ENCODE measurements at places on chromosomes 7 and 10.

DNA sequence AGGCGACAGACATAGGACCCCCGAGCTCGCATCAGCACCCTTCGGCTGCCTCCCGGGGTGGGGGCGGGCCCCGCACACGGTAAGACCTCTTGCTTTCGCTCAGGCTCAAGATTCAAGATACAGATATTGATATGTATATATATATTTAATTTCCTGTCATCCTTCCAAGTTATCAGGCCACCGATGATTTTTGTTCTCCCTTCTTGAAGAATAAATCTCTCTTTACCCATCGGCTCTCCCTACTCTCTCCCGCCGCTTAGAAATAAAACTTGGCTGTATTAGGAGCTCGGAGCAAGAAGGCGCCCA is 603 bp downstream of the ADRA2A start:
- DNase-seq = no peak

DNA sequence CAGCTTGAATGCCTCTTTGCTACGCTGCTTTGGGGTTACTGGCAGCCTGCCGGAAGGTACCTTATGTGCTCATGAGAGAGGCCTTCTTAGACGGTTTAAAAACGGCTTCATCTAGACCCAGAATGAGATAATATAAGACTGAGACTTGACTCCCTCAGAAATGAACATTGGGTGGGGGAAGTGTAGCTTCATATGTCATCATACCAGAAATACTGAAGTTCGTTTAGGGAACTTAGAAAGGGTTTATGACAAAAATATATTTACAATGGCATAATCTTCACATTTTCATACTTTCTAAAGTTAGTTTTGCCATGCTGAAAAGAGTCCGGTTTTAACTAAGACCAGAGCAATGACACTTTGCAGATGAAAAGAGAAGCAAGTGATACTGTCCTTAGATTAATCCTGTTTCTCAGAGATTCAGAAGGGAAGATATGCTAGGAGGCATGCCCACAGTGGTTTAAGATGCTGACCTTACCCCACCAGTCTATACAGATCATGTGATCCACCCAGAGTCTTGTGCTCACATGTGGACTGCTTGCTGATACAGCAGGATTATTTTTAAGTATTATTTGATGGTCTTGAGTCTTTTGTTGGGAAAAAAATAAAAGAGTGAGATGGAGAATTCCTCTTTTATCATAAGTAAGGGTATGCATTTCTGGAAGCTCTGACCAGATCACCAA is 40.8 kb upstream of the HGF start:
- no peak for DNase-seq

- DNase-seq = no peak
Measured at GRCh38 chr7:75533926-75534325, 41.8 kb downstream of the SPDYE5 start.

DNA sequence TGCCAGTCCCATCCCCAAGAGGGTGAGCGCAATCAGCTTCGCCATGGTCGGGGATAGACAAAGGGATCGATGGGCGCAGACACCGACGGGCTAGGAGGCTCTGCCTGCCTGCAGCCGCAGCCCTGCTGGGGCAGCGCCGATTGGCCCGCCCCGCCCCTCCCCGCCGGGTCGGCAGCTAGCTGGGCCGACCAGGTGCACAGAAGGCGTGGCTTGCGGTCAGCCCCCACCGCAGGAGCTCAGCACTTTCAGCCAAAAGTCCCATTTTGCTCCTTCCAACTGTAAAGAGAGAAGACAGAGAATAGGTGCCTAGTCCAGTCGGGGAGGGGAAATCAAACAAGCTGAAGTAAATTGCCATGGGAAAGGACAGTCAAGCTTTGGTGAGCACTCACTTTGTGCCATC is at the start of gene PON1:
Gene PON1, minus strand, starts transcription at position 102 of the 400 bp plus-strand sequence. Its CDS starts 57 bp downstream, at position 45.
- no peak for DNase-seq

DNA sequence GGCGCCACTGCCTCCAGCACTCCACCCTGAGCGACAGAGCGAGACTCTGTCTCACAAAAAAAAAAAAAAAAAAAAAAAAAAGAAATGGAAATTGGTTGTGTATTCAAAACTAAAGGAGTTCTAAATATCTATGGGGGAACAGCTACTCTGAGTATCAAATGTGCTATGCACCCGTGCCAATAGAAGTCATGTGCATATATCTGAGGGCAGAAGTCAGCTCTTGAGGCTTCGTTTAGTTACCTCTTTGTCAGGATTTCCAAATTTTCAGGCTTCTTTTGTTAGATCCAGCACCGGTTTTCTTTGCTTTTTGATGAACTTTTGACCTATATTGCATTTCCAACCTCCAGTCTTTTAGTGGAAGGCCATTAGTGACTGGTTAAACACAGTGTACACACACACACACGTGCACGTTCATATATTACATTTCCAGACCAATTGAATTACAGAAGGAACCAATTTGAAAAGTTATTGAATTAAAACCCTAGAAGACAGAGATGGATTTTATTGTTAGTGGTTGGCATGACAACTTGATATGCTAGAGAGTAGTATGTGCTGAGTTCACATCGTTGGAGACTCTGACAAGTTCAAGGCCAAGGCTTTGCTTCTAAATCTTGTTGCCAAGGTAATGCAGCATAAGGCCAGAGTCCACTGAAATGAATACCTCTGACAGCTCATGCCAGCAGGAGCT is 33.1 kb upstream of the ADD3 start:
- no peak for DNase-seq

- no peak for DNase-seq
Measured at GRCh38 chr7:90945104-90945787, 319.0 kb upstream of the FZD1 start.

GRCh38 chr10:48404646-48405045 is 98.2 kb downstream of the MAPK8 start:
- no peak for DNase-seq

DNA sequence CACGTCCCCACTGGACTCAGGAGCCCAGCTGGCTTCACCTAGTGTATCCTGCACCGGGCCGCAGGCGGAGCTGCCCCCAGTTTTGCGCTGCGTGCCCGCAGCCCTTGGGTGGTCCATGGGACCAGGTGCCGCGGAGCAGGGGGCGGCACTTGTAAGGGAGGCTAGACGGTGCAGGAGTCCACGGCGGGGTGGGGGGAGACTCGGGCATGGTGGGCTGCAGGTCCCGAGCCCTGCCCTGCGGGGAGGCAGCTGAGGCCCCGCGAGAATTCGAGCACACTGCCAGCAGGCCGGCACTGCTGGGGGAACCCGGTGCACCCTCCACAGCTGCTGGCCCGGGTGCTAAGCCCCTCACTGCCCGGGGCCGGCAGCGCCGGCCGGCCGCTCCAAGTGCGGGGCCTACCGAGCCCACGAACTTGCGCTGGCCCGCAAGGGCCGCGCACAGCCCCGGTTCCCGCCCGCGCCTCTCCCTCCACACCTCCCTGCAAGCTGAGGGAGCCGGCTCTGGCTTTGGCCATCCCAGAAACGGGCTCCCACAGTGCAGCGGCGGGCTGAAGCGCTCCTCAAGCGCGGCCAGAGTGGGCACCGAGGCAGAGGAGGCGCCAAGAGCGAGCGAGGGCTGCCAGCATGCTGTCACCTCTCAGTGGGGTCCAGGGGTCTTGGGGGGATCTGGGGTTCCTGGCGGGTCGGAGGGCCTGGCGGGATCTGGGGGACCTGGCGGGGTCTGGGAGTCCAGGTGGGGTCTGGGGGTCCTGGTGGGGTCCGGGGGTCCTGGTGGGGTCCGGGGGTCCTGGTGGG is 81.4 kb downstream of the VIPR2 start:
- DNase-seq = no peak

- DNase-seq = no peak
Measured at GRCh38 chr10:603745-604144, 85.7 kb downstream of the DIP2C start.

DNA sequence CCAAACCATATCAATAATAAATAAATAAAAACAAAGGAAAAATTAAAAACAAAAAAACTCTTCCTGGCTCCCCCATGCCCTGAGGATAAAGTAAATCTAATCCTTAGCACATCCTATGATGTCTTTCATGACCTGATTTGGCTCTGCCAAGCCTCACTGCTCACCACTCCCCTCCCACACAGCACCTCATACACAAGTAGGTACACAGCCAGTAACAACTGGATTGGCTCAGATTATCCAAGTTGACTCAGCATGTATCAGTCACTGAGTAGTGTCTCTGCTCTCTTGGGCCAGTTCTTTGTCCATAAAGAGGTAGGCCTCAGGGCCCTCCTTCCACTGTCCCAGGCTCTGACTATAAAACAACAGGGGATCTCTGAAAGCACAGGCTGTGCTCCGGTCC is 99.6 kb downstream of the STRA8 start:
- no peak for DNase-seq

DNA sequence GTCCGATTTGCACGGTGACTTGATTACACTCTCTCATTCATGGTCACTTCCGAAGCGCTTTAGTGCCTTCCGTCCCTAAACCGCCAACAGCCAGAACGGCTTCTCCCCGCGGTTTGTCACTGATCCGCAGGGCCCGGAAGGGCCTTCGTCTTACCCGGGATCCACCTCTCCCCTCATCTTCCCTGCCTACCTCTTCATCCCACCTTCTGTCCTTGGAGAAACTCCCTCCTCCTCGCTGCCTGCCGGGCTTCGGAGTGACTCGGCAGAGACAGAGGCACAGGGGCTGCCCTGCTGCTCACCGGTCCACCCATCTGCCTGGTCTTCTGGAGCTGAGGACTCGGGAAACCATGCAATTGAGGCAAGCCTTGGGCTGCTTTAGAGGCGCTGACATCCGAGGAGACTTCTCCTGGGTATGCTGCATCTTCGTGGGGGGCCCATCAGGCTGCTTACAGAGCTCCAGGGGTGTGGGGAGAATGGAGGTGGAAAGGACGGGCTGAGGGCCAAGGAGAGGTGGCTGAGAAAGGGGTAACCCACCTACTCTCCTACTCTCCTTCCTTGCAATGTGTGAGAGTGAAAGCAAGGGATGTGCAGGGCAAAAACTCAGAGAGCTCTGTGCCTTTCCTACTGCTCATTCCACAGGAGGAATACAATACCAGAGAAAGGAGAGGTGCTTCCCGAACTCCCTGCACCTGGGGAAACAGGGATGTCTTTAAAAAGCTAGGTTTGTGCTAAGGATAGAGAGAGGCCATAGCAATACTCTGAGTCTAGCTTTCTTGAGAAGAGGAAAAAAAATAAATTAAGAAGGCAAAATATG is 1.0 kb upstream of the HOXA11 start:
- no peak for DNase-seq

DNA sequence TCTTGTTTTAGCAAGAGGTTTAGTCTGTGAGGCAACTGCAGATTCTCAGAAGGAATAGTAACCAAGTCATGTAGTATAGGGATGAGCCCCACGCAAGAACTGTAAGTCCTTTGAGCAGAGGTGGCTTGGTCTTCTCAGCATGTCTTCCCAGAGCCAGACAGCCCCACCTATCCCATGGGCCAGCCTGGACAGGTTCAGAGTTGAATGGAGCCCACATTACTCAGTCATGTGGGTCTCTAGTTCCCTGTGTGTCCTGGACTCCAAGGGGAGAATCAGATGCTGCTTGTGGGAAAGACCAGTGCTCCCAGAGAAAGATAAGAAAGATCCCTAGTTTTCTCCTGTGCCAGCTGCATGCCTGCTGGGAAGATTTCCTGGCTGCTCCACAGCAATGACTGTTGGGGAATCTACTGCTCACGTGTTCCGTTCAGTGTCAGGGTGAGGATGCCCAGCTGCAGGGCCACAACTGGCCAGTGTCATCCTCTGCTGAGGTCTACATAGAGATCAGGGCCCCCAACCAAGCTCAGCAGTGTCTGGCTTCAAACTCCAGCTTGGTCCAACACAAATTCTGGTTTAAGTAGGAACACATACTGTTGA is 66.9 kb upstream of the UNC5B start:
- no peak for DNase-seq

GRCh38 chr7:148434181-148434757 is 156.3 kb upstream of the C7orf33 start:
- no peak for DNase-seq

GRCh38 chr10:43234471-43235041 is 32.3 kb downstream of the RASGEF1A start:
- no peak for DNase-seq

Measured in stimulated activated CD4-positive, alpha-beta T cell treated with anti-CD3 and anti-CD28 coated beads, Interleukin-1b, Interleukin-23, amount 100 ng/mL, for 24 hours (primary cell).